ENCODE measurements at places on chromosomes 13 and 19. TPM values are rescaled to one million over a fixed set of nuclear protein-coding genes. Genes with fewer than 3 reads are reported as not detected.
A peak's percentile ranks its signal among the peaks of the same experiment; 100 is the strongest.

C19orf67 gene
- not detected for total RNA-seq

- DNase-seq: peak; percentile 32
These were observed 698 bp downstream of the KANK2 start for GRCh38 chr19:11196406-11197287.

POLRMT gene
- total RNA-seq: 28.5 TPM

DNA sequence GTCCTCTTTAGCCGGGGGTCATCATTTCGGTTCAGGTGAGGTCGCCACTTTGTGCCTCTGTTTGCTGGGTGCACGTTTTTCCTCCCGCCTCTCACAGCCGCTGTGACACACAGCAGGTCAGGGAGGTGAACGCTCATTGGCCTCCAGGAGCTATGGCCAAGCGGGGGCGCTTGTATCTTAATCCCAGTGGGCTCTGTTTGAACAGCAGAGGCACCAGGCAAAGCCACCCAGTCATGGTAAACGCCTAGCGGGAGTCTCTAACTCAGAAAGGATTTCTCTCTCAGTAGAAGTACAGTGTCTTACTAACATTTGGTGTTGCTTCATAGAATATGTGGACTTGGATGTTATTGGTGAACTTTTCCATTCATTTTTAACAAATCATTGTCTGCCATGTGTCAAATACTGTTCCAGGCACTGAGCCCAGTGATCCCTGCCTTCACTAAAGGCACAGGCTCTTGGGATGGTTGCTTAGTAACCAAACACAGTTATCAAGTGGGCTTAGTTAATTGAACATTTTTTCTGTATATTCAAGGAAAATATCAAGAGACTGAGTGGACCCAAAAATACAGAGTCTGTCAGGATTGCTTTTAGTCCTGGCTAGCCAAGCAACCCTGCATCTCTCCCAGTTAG, 186.7 kb downstream of the STK24 start:
- no peak for DNase-seq

GRCh38 chr19:50570997-50571396, 2.8 kb upstream of the LRRC4B start:
- DNase-seq: no peak

DNA sequence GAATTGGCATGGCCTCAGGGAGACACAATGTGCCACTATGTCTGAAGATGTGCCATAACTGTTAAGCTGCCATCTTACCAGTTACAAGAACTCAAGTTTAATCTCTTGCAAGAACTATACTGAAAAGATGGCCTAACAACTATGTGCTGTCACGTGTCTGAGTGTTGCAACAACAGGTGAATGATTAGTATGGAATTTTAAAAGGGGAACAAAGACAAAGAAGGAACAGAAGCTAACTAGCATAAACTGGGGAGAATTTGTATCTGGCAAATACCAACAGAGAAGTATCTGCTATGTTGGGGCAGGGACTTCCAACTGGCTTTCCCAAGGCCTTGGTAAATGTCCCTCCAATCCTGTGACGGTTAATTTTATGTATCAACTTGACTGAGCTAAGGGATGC, 11.5 kb upstream of the ACOD1 start:
- no peak for DNase-seq

DNA sequence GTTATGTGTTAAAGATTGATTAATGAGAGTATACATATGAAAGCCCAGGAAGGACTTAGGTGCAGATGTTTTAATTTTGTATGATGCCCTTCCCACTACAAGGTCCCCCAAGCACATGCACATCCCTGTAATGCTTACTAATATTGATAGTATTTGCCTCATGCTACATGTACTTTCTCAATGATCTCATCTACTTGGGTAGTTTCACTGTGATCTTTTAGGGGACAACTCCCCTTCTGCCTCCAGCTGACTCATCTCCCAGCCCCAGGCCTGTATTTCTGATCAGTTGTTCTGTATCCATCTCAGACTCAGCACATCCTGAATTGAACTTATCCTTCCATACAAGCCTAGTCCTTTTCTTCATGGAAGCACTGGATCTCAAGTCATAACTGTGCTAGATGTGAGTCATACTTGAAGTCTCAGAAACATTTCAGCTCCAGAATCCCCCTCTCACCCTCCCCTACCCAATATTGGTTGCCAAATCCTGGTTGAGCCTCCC, 49.4 kb upstream of the INTS6 start:
- DNase-seq: no peak

NUCB1 gene
- 331 TPM for total RNA-seq

GRCh38 chr19:48708471-48708870, 11.1 kb downstream of the MAMSTR start:
- no peak for DNase-seq

CFD gene
- total RNA-seq: 78.0 TPM

DNA sequence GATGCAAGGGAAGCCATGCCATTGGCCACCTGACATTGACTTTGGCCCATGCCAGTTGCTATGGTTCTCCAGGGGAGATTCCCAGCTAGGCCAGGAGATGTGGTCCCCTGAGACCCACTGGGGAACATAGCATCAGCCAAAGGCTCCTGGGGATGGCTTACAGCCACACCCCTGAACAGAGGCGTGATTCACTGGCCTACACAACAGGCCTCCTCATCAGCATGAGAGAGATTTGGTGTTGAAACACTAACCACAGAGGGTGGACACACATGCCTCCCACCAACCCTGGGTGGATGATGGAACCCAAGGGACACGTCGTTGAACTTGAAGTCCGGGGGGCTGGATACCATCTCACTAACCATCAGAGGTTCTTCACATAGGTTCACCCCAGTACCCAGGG, 14.4 kb downstream of the IQCN start:
- no peak for DNase-seq

UBE2L5 gene
- not detected for total RNA-seq

GRCh38 chr13:72198042-72198441, 331.0 kb upstream of the DACH1 start:
- DNase-seq: no peak

GRCh38 chr19:30685426-30686000, 313.3 kb downstream of the ZNF536 start:
- DNase-seq: no peak

- no peak for DNase-seq
These were observed 740.5 kb downstream of the PCDH9 start for GRCh38 chr13:66489586-66489985.

GRCh38 chr19:28403690-28404089, 809.3 kb downstream of the UQCRFS1 start:
- DNase-seq: no peak

DNA sequence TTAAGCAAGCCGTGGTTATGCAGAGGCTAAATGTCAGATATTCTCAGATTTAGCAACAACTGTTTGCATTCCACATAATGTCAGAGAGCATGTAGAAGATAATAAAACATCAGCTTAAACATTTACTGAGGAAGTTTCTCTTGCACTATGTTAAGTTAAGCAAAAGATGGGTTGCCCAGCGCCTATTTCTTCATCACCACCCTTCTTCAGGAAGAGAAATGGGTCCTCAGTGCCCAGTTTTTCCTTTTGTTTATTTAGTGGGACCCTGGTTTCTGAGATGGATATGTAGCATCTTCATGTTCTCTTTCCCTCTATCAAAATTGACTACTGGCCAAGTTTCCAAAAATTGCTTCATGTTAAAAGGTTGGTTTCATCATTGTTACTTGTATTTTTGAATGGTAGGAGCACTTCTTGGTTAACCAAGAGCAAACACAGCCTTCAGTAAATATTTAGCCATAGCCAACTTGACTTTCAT, 356.8 kb downstream of the RFC3 start:
- DNase-seq: no peak

- no peak for DNase-seq
These were observed 1.0 kb upstream of the ETHE1 start for GRCh38 chr19:43527860-43528622.

CAMSAP3 gene
- total RNA-seq: 22.3 TPM

DNA sequence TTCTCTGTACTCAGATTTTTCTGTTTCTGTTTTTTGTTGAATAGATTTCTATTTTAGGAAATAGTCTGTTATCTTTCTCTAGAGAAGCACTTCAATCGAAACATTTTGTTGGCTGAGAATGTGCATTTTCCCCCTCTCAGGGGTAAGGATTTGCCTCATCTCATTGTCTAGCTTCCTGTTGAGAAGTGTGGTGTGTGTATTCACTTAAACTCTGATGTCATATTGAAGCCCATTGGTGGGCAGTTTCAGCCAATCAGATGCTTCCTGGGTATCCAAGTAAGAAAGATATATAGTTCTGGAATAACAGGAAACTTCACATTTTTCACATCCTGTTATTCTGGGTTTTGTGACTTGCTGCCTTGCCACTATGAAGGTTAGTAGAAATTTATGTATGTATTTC, 87.6 kb downstream of the ARHGEF7 start:
- DNase-seq: no peak

- no peak for DNase-seq
These were observed 31.2 kb downstream of the KEAP1 start for GRCh38 chr19:10471909-10472308.

DNA sequence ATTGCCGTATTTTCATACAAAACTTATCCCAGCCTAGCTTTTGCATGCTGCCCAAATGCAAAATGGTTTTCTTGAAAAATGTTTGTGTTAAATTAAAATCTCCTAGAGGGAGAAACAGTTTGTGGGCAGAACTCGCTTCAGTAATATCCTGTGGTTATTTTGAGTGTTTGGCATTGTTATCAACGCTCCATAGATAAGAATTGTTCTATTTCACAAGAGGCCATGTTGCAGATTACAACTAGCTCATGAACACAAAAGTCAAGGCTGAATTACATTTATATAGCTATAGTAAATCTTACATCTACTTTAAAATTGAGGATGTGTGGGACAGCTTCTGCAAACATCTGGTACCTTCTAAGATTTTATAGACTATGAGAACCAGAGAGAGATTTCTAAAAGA, 447.9 kb downstream of the DCT start:
- DNase-seq: no peak

PROZ gene
- not detected for total RNA-seq

- no peak for DNase-seq
These were observed 38.0 kb downstream of the PHF11 start for GRCh38 chr13:49533591-49534269.

GRCh38 chr19:44848812-44849447, 2.8 kb downstream of the NECTIN2 start:
- DNase-seq: no peak

- DNase-seq: no peak
These were observed 5.2 kb upstream of the F10 start for GRCh38 chr13:113117335-113117872.

DNA sequence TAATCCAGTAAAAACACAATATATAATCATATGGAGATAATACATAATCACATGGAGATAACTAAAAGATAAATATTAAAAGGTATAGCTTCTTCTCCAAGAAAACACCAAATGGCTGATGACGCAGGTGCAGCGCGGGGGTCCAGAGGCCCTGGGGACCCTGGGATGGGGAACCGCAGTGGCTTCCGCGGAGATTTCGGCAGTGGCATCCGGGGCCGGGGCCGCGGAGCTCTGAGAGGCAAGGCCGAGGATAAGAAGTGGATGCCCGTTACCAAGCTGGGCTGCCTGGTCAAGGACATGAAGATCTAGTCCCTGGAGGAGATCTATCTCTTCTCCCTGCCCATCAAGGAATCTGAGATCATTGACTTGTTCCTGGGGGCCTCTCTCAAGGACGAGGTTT, 10.5 kb downstream of the ZNF44 start:
- DNase-seq: no peak

- DNase-seq: no peak
These were observed 47.2 kb upstream of the ZNF737 start for GRCh38 chr19:20612711-20613316.

- DNase-seq: no peak
These were observed 172.9 kb downstream of the PDS5B start for GRCh38 chr13:32759152-32759551.

DNA sequence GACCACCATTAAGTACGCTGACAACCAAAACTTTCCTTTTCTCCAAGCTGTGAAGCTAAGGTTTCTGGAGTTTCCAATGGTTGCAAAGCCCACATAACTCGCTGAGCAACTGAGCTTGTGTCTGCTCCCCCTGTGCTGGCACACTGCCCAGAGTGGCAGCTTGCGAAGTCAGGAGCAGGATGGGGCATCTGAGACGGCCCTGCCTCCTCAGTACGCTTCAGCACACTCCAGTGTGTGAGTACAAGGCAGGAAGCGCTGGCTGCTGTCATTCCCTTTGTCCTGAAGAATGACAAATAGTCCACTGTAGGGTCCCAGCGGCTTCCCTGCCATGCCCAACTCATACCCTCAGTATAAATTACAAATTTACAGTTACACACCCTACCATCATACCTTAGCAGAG, 51.5 kb downstream of the SKA3 start:
- no peak for DNase-seq

DNA sequence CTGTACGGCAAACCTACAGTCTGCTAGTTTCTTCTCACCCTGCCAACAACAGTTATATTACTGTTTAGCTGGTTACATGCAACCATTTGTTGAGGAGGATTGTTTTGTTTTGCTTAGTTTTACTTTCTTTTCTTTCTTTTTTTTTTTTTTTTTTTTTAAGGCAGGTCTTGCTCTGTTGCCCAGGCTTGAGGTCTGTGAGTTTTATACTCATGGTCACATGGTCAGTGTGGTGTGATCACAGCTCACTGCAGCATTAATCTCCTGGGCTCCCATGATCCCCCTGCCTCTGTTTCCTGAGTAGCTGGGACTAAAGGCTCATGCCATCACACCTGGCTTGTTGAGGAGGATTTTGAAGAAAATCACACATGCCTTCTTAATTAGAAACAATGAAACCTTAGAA, 505.6 kb downstream of the GPC5 start:
- DNase-seq: no peak

DNA sequence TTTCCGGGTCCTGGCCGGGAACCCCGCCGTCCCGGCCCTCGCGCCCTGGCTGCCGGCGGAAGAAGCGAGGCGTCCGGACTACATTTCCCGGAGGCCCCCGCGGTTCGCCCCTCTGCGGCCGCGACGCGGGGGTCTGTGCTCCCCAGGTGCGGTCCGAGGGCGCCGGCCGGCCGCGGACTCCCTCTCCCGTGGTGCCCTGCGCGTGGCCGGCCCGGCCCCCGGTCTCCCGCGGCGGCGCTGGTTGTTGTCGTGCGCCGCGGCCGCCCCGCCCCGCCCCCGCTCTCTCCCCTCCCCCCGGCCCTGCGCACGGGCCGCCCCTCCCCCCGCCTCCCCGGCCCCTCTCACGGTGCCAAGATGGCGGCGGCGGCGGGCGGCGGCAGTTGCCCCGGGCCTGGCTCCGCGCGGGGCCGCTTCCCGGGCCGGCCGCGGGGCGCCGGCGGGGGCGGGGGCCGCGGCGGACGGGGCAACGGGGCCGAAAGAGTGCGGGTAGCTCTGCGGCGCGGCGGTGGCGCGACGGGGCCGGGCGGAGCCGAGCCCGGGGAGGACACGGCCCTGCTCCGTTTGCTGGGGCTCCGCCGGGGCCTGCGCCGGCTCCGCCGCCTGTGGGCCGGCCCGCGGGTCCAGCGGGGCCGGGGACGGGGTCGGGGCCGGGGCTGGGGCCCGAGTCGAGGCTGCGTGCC, at the start of gene KMT2B:
Gene KMT2B (plus strand): TSS at position 339 of the 680 bp plus-strand sequence. CDS start 16 bp downstream, at position 355.
- no peak for DNase-seq

GRCh38 chr13:79781829-79782540, 301.0 kb downstream of the NDFIP2 start:
- no peak for DNase-seq

GRCh38 chr19:28634019-28634328, 579.0 kb downstream of the UQCRFS1 start:
- DNase-seq: no peak

CYP2S1 gene
- 22.5 TPM for total RNA-seq

ZNF888 gene
- 8.0 TPM for total RNA-seq

ZNF256 gene
- total RNA-seq: 3.9 TPM

All from left lung (tissue), 14 donors.